ENCODE measurements at places on chromosomes 12 and 14.

DNA sequence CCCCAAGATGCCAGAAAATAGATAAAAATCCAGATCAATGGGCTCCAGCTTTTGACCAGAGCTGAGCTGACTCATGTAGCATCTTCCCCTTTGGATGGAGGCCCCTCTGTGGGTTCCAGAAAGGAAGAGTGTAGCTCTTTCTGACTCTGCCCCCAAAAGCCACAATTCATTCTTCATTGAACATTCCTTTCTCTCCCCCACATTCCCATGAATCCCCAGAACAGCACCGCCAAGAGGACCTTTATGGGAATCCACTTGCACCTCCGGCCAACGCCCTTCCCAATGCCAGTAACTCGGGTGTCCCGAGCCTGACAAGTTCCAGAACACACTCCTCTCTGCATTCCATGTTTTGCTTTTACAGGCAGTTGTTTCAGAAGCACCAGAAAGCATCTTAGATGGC lies 210.6 kb upstream of the DIO3 start:
- no peak for DNase-seq

DNA sequence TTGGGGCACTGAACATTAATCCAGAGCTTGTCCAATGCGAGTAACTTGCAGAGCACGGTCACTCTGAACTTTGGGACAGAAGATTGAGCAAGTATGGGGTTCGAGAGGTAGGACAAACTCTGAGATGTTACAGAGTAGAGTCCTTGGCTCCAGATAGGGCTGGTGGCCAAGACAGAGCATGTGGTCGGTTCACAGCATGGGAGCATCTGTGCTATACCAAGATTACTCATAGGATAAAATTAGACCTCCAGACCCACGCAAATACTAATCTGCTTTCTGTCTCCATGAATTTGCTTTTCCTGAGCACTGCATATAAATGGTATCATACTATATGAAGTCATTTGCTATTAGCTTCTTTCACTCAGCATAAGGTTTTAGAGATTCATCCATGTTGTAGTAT lies 93.4 kb upstream of the TBX5 start:
- no peak for DNase-seq

GRCh38 chr14:52599974-52600373 lies 47.3 kb downstream of the GPR137C start:
- no peak for DNase-seq

DNA sequence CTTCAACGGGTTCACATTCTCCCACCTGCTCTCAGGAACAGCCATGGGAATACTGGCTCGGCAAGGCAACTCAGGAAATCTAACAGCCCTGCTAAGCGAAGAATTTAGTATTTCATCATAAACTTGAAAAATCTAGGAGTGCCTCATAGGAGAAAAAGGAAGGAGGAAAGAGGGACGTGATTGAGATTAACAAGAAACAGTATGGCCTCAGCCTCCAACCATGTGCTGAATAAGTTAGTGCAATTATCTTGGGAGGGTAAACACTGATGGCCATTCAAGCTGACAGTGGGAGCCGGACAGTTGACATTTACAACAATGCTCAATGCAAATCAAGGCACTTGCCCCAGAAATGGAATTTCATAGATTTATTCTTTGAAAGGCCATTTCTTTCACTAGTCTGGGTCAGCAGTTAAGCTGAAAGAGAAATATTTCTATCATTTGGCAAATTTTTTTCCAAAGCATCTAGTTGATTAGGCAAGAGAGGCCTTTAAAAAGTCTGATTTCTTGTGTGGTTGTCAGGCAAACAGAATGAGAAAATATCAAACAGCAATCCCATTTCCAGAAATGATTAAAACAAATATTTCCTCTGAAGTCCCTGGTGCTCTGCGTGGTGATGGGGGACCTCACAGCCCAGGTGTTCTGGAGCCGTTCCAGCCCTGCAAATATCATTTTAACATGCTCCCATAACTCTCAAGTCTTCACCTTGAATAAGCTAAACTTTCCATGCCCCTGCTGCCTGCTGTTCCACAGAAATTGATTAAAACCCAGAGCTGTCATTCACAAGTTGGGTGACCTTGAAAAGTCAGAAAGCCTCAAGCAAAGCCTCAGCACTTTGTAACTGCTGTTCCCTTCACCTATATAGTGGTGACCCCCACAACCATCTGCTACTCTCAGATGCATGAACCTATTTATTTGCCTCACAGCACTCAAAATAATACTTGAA lies 121.6 kb downstream of the PHLDA1 start:
- no peak for DNase-seq

DNA sequence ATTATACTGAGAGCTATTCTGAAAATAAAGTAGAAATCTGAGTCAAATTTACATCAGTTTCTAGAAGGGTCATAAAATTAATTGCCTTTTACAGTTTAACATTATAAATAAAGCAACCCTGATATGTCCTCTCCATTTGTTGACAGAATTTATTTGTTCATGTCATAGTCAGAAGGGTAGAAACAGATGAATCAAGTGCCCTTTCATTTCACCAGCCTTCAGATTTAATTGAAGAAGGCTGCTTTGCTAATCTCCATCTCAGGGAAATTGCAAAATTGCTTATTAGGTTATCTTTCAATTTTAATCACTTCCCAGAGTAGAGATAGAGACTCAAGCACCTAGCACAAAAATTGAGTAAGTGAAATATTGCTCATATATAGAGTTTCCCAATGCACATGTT lies 76.8 kb downstream of the ATXN7L3B start:
- no peak for DNase-seq

DNA sequence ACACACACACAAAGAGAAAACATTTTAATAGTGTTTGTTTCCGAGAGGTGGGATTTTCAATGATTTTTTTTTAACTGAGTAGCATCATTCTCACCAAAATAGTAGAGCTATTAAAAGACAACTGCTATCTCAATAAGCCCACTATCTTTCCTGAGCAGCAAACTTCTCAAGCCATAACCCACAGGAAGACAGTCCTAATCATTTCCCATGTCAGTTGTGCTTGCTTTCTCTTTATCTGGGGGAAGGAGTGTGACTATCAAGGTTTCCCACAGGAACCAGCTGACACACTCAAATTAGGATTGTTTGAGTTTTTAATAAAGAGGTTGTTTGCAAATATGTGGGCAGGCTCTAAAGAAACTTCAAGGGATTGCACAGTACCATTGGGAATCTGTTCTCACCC lies 4.9 kb upstream of the MAX start:
- no peak for DNase-seq

- DNase-seq: no peak
Measured at GRCh38 chr12:125922330-125922729, 857.1 kb downstream of the AACS start.
